ENCODE measurements at places on chromosomes 16 and 17.

GRCh38 chr16:89602273-89602951, 11.0 kb upstream of the DPEP1 start:
- DNase-seq = peak; percentile 65

GRCh38 chr17:4949321-4950074, 1.2 kb upstream of the PFN1 start:
- DNase-seq = no peak

DNA sequence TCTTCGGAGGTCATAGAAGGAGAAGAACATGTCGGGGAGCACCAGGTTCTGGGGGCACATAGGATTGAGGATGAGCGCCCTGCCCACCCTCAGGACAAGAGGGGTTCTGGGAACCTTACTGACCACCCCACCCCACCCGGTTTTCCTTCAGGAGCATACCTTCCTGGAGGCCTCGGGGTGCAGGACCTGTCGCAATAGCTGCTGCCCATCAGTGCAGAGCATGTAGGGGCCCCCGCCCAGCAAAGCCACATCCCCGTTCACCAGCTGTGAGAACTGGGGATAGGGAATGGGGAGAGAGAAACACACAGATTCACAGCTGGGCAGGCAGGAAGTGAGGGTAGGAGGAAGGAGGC, 2.1 kb downstream of the ESRP2 start:
- no peak for DNase-seq

DNA sequence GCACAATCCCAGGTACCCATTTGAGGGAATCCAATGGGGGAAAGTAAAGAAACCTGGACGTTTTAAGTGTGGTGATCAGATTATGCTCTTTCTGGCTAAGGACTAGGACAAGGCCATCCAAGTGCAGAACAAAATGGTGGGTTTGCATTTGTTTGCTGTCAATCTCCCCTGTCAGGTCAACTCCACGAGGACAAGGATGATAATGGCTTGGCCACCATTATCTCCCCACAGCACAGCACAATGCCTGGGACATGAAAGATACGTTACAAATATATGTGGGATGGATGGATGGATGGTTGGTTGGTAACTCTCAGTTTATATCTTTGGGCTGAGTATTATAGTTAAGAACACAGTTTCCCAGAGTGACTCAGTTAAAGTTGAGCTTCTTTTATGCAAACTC, 526.9 kb downstream of the NPIPA7 start:
- DNase-seq = no peak

- DNase-seq = no peak
Observed at GRCh38 chr16:3007957-3008689, 4.6 kb upstream of the CLDN9 start.

GRCh38 chr17:38851434-38851833, 2.1 kb downstream of the RPL23 start:
- no peak for DNase-seq

DNA sequence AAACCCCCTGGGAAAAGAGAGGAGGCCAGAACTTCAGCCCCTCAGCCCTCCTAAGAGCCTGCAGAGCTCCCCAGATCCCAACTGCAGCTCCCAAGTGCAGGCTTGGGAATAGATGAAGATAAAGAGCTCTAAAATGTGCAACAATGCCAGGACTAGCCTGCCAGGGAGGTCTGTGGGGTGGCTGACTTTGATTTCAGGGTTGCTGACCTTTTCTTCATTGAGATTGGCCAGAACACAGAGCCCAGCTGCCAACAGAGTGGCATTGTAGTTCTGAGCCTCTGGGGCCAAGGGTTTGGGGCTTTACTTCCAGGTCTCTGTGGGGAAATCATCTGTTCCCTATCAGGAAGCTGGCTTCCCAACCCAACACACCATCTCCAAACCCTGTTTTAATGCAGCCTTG, 120.6 kb downstream of the COPRS start:
- no peak for DNase-seq

- peak; percentile 70 for DNase-seq
Observed at GRCh38 chr16:2686912-2687507, 4.7 kb downstream of the KCTD5 start.

- no peak for DNase-seq
Observed at GRCh38 chr17:61997664-61998063, 67.4 kb downstream of the MED13 start.

GRCh38 chr17:81513753-81514488, 1.3 kb upstream of the ACTG1 start:
- DNase-seq = peak; percentile 64

DNA sequence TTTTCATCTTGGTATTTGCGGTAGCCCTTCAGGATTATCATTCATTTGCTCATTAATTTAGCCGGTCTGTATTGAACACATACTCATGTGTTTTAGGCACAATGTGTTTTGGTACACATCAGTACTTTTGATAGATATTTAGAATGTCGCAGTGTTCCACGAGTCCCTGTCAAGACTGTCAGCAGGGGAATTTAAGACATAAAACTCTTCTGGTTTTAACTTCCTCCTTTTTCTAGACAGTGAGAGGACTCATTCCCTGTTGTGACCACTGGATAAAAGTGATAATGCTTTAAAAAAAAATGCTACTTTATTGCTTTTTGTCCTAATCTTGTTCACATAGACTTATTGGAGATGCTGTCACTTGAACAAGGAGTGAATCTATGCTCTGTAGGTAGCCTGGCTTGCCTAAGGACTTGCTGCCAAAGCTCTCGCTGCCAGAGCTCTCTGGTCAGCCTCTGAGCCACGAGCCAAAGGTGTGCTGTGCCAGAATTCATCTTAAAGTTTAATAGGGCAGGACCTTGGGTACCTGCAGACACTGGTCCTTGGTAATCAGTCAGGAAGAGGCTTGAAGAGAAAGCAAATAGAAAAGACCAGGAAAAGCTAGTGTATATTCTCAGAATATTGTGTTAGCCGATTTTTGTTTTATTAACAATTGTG, 5.4 kb downstream of the DCAF7 start:
- no peak for DNase-seq

GRCh38 chr17:62678214-62678919, 50.9 kb downstream of the MRC2 start:
- no peak for DNase-seq

DNA sequence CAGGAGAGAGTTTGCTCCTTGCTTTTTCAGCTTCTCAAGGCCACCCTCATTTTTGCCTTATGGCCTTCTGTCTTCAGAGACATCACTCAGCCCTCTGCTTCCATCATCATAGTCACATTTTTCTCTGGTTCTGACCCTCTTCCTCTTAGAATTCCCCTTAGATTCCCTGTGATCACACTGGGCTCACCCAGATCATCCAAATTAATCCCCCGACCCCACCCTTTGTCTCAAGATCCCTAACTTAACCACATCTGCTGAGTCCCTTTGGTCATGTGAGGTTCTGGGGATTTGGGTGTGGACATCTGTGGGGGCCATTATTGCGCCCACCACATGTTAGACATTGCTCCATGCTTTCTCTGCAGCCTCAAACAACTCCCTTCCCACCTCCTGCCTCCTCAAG, 323.4 kb downstream of the CPPED1 start:
- DNase-seq = no peak

- no peak for DNase-seq
Observed at GRCh38 chr16:77919761-77920415, 102.5 kb upstream of the CLEC3A start.

- no peak for DNase-seq
Observed at GRCh38 chr16:22352140-22352539, 22.3 kb downstream of the CDR2 start.

DNA sequence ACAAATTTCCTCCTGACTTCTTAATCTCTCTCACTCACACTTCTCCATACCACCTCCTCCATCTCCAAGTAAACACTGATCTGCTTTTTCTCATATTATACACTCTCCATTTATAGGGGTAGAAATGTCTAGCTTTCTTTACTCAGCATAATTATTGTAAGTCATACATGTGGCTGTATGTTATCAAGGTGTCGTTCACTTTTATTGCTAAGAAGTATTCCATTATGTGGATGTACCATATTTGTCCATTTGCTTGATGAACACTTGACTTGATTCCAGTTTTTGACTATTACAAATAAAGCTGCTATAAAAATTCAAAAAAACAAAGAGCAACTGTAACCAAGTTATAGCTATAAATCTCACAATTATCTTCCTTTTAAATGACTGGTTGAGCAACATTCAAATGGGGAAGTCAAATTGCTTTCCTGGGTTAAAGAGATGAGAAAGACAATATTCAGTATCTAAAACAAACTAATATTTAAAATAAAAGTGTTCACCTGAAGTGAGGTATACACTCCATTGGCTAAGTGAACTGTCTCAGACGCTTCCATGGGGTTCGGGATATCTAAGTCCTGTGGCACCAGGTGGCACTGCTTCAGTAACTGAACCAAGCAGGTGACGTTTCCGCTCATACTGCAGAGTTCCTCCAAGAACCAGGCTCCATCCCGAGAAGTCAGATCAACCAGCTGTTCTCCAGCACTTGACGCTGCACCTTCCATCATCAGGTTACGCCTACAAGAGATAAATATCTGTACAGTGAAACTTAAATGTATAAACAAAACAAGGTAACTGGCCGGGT, 32.6 kb upstream of the ARL6IP1 start:
- DNase-seq = no peak

DNA sequence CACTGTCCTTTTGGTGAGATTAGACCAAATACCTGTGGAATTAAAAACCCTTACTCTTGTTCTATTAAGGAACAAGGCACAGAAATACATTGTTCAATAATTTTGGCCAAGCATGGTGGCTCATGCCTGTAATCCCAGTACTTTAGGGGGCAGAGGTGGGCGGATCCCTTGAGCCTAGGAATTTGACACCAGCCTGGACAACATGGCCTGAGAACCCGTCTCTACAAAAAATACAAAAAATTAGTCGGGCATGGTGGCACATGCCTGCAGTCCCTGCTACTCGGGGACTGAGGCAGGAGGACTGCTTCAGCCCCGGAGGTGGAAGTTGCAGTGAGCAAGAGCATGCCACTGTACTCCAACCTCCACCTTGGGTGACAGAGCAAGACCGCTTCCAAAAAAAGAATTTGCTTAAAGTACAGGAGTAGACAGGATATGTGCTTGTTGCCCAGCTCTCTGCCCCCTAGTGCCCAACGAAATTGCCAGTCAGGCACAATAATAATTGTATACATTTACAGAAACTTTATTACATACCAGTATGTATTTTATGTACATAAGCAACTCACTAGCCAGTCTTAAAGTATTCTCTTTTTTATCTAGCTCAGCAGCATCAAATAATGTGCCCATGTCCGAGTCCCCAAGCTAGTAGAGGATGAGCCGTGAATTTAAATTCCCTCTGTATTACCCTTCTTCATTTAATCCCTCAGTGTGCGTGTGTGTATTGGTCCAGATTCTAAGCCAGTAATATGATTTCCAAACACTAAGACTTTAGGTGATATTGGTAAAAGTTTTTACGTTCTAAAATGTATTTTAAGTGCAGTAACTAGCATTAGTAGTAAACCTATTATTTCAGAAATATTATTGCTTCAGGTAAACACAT, 1.4 kb downstream of the THUMPD1 start:
- peak; percentile 48 for DNase-seq

DNA sequence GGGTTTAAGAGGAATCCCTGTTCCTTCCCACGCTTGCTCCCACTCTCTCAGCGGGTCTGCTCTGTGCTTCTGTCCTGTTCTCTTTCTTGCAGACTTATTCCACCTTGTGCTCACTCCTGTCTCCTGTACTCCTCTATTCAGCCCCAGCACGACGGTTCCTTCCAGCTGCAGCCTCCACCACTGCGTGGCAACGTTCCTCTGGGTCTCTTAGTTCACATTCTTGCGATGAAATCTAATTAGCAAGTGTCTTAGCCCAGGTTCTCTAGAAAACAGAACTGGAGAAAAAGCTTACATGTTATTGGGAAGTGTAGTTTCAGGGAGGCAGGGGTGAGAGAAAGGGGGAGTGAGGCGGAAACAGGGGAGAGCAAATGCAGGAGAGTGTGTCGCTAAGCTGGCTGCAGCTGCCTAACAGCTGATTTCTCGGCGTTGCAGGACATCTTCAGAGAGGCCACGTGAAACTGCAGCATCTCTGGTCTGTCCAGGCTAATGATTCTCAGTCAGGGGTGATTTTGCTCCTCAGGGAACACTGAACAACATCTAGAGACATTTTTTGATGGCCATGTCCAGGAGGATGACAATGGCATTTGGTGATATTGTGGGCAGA, 213.2 kb upstream of the NLRP1 start:
- no peak for DNase-seq

DNA sequence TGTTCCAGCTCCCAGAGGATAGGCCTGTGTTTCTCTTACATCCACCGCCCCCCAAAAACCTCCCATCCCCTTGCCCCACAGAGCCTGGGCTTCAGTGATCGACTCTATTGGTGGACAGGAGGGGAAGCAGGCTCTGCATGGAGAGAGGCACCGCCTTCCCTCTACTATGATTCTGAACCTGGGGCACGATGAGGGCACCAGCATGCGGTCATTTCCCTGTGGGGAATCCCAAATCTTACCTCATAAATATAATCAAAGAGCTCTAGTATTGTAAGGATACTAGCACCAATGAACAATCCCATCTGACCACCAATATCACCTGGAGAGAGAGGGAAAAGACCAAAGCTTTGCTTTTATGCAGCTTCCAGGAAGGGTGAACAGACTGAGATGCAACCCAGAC, 25.7 kb downstream of the SPACA3 start:
- no peak for DNase-seq

DNA sequence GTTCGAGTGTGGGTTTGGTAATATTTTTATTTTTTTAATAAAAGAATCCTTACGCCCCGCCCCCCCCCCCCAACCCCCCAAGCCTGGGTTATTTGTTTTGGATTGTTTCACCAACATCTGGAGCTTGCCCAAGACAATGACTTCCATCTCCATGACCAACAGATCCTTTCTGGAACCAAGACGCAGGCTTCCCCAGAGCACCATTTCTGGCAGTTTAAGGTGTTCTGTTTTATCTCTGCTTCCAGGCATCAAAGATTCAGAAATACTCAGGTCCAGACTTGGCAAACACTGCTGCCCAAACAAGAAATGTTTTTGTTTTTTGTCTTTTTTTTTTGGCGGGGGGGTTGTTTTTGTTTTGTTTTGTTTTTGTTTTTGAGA, 56.1 kb downstream of the PLXDC1 start:
- no peak for DNase-seq

DNA sequence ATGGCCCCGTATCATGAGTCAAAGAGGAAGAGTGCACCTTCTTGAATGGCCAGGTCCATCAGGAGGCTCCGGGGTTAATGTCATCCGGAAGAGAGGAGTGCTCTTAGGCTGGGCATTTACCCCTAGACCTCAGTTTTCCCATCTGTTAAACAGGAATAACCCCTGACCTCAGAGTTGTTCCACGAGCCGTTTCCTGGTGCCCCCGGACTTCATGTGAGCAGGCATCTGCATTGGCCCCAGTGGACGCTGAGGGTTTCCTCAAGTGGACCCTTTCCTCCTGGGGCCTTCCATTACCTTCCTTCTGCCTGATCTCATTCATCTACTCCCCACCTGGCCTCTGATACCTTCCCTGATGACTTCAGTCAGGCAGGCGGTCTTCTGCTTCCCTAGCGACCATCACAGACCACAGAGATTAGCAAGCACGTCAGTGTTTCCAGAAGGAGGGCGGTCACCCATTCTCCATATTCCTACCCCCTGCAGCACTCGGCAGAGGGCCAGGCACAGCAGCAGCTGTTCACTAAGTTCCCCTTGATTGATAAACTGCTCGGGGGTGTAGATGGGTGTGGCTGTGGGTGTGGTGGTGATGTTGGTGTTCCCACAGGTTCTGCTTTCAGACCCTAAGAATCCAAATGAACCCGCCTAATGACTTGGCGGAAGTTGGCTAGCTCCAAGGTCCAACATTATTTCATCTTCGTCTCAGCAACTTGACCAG, 346.6 kb upstream of the TNRC6C start:
- DNase-seq = peak; percentile 12

All from activated CD8-positive, alpha-beta memory T cell treated with anti-CD3 and anti-CD28 coated beads, Interleukin-2, amount 10 ng/mL, durations not matched to agents 7 days and 5 days (primary cell).